Uterus (tissue), 4 donors: ENCODE measurements at places on chromosomes 2 and 18. TPM values are rescaled to one million over a fixed set of nuclear protein-coding genes. Genes with fewer than 3 reads are reported as not detected.

GRCh38 chr18:43180814-43181213 lies 65.3 kb upstream of the RIT2 start:
- H3K36me3 ChIP-seq: no peaks in the 10 kb centered on the region
- no peaks in the 10 kb centered on the region for H3K27me3 ChIP-seq
- no peak for DNase-seq
- H3K27ac ChIP-seq: no peak overlapping the region

Gene THADA
- total RNA-seq: 62.2 TPM

Gene DYNAP
- total RNA-seq: not detected

GRCh38 chr2:113755035-113755834 lies 1.2 kb downstream of the SLC35F5 start:
- no peaks in the 10 kb centered on the region for H3K4me1 ChIP-seq
- H3K4me3 ChIP-seq: peak overlapping the region; percentile 87
- no peak for DNase-seq
- H3K27ac ChIP-seq: peak overlapping the region; percentile 92
- no peaks in the 10 kb centered on the region for H3K27me3 ChIP-seq

Gene DNAH7
- 3.0 TPM for total RNA-seq

- DNase-seq: no peak
- H3K27me3 ChIP-seq: no peaks in the 10 kb centered on the region
- H3K27ac ChIP-seq: no peak overlapping the region
- no peaks in the 10 kb centered on the region for H3K36me3 ChIP-seq
Measured at GRCh38 chr2:71469403-71470398, 16.3 kb downstream of the DYSF start.

GRCh38 chr2:197804758-197805714 lies 643 bp downstream of the PLCL1 start:
- peak overlapping the region; percentile 66 for H3K27ac ChIP-seq
- H3K4me3 ChIP-seq: peak overlapping the region; percentile 44
- H3K36me3 ChIP-seq: no peaks in the 10 kb centered on the region
- no peak for DNase-seq

Gene ANKRD30BL
- 11.2 TPM for total RNA-seq

Gene CTDSP1
- total RNA-seq: 53.5 TPM

Gene NETO1
- not detected for total RNA-seq

Gene COL6A3
- 642 TPM for total RNA-seq

GRCh38 chr2:101356521-101356920 lies 30.8 kb downstream of the CREG2 start:
- no peak for DNase-seq
- no peaks in the 10 kb centered on the region for H3K36me3 ChIP-seq
- H3K4me1 ChIP-seq: no peaks in the 10 kb centered on the region
- no peak overlapping the region for H3K27ac ChIP-seq
- H3K27me3 ChIP-seq: no peaks in the 10 kb centered on the region
- H3K4me3 ChIP-seq: no peak overlapping the region

Gene ELOA2
- total RNA-seq: not detected

GRCh38 chr2:36079793-36080192 lies 275.8 kb upstream of the CRIM1 start:
- DNase-seq: no peak
- H3K4me1 ChIP-seq: no peaks in the 10 kb centered on the region
- no peaks in the 10 kb centered on the region for H3K36me3 ChIP-seq
- H3K27me3 ChIP-seq: no peaks in the 10 kb centered on the region
- no peak overlapping the region for H3K27ac ChIP-seq

Gene HNMT
- 21.5 TPM for total RNA-seq

DNA sequence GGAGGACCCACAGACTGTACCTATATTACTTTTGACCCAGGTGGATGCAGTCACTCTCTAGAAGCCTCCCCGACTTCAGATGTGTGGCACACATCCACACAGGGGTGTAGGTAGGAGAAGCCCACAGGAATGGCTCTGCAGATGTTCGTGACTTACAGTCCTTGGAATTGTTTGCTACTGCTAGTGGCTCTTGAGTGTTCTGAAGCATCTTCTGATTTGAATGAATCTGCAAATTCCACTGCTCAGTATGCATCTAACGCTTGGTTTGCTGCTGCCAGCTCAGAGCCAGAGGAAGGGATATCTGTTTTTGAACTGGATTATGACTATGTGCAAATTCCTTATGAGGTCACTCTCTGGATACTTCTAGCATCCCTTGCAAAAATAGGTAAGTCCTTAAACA lies 605 bp downstream of the SLC9A4 start:
- no peak overlapping the region for H3K27ac ChIP-seq
- no peak for DNase-seq

GRCh38 chr18:9475643-9476591 lies 604 bp downstream of the RALBP1 start:
- H3K27me3 ChIP-seq: no peaks in the 10 kb centered on the region
- H3K4me3 ChIP-seq: peak overlapping the region; percentile 95
- H3K27ac ChIP-seq: peak overlapping the region; percentile 96
- no peaks in the 10 kb centered on the region for H3K36me3 ChIP-seq
- H3K4me1 ChIP-seq: no peaks in the 10 kb centered on the region
- DNase-seq: no peak

Gene UGT1A8
- total RNA-seq: not detected

DNA sequence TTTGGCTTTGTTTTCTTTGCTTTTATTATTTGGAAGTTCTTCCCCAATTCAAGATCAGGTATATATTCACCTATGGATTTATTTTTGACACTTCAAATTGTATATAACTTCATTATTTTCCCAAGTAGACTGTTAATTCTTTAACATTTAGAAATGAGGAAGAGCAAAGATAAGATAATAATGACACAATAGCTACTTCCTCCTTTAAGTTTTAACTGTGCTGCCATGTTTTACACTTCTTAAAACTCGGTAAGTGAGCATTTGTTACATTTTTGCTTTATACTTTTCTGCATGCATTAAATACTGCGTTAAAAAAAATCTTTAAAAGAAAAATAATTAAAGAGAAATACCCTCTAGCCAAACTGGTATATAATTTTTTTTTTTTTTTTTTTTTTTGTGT lies 32.5 kb downstream of the SLC66A3 start:
- no peaks in the 10 kb centered on the region for H3K36me3 ChIP-seq
- no peaks in the 10 kb centered on the region for H3K4me1 ChIP-seq
- H3K27ac ChIP-seq: no peak overlapping the region
- DNase-seq: no peak
- no peaks in the 10 kb centered on the region for H3K27me3 ChIP-seq
- H3K4me3 ChIP-seq: no peak overlapping the region

GRCh38 chr2:232928551-232929302 lies 58.7 kb downstream of the SNORC start:
- H3K36me3 ChIP-seq: no peaks in the 10 kb centered on the region
- H3K27ac ChIP-seq: no peak overlapping the region
- H3K27me3 ChIP-seq: no peaks in the 10 kb centered on the region
- no peaks in the 10 kb centered on the region for H3K4me1 ChIP-seq
- no peak for DNase-seq

DNA sequence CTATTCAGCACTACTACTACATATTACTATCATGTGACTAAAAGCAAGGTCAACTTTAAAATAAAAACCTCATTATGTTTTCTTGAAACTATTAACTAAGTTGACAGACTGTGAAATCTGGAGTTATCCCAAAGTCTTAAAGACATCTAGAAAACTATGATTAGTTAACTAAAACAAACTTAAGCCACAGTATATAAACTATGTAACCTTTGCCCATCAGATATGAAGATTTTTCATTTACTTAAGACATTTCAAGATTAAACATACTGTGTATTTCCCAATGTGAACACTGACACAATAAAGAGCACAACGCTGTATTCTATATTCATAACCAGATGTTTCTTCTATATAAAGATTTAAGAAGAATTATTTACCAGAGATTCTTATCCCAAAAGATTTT lies 33.5 kb upstream of the CACNB4 start:
- no peaks in the 10 kb centered on the region for H3K4me1 ChIP-seq
- no peak for DNase-seq
- H3K36me3 ChIP-seq: no peaks in the 10 kb centered on the region
- no peak overlapping the region for H3K27ac ChIP-seq
- H3K27me3 ChIP-seq: no peaks in the 10 kb centered on the region

Gene POTEI
- 0.26 TPM for total RNA-seq

- H3K27me3 ChIP-seq: no peaks in the 10 kb centered on the region
- no peaks in the 10 kb centered on the region for H3K4me1 ChIP-seq
- peak overlapping the region; percentile 84 for H3K27ac ChIP-seq
- H3K4me3 ChIP-seq: no peak overlapping the region
Measured at GRCh38 chr2:27736890-27737204, 34.7 kb upstream of the MRPL33 start.

GRCh38 chr2:90069290-90069894 lies 1377.9 kb downstream of the RPIA start:
- H3K4me1 ChIP-seq: no peaks in the 10 kb centered on the region
- DNase-seq: no peak
- no peak overlapping the region for H3K27ac ChIP-seq
- no peak overlapping the region for H3K4me3 ChIP-seq
- H3K27me3 ChIP-seq: no peaks in the 10 kb centered on the region
- H3K36me3 ChIP-seq: no peaks in the 10 kb centered on the region

GRCh38 chr2:200223205-200223784 lies 83.2 kb upstream of the SPATS2L start:
- H3K27me3 ChIP-seq: no peaks in the 10 kb centered on the region
- no peaks in the 10 kb centered on the region for H3K4me1 ChIP-seq
- H3K27ac ChIP-seq: no peak overlapping the region
- H3K36me3 ChIP-seq: no peaks in the 10 kb centered on the region
- no peak for DNase-seq
- no peak overlapping the region for H3K4me3 ChIP-seq

GRCh38 chr2:161096336-161096735 lies 63.9 kb upstream of the TANK start:
- no peak for DNase-seq
- no peak overlapping the region for H3K4me3 ChIP-seq
- no peaks in the 10 kb centered on the region for H3K36me3 ChIP-seq
- peak overlapping the region; percentile 9 for H3K27ac ChIP-seq
- H3K4me1 ChIP-seq: no peaks in the 10 kb centered on the region

DNA sequence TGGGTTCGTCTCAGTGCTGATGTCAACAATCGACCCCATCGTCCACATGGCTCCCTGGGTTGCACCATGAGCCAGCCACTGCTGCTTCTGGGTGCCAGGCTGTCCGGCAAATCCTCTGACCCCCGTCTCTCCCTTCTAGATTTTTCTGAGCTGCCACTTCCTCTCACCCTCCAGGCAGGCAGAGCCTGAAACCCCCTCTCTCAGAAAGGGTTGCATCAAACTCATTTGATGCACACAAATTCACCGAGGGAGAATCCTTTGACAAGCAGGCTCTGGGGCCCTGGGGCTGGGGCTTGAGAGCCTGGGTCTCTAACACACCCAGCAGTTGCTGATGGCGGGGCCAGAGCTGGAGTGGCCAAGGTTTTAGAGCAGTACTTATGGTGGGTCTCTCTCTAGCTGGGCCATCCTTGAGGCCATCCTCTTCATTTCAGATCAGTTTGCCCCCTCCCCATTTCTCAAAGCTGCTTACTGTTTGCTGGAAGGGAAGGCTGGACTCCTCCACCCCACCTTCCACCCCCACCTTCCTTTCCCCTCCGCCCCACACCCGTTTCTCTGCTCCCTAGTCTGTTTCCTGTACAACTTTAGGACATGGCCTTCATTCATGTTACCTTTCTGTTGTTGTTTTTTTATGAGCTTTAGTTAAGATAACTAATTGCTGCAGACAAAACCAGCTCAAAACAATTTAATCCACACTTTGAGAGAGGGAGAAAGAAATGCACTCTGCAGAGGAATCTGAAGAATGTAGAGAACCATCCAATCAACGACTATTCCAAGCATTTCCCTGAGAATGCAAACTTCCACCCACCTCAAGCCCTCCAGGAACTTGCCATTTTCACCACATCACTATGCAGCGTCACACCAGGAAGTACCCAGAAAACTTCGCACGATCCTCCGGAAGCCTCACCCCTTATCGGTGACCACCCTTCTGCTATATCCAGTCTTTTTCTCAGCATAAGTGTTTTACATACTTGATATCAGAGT lies 69.5 kb downstream of the ARL4C start:
- no peaks in the 10 kb centered on the region for H3K4me1 ChIP-seq
- H3K4me3 ChIP-seq: no peak overlapping the region
- H3K27ac ChIP-seq: no peak overlapping the region
- DNase-seq: no peak
- no peaks in the 10 kb centered on the region for H3K27me3 ChIP-seq

DNA sequence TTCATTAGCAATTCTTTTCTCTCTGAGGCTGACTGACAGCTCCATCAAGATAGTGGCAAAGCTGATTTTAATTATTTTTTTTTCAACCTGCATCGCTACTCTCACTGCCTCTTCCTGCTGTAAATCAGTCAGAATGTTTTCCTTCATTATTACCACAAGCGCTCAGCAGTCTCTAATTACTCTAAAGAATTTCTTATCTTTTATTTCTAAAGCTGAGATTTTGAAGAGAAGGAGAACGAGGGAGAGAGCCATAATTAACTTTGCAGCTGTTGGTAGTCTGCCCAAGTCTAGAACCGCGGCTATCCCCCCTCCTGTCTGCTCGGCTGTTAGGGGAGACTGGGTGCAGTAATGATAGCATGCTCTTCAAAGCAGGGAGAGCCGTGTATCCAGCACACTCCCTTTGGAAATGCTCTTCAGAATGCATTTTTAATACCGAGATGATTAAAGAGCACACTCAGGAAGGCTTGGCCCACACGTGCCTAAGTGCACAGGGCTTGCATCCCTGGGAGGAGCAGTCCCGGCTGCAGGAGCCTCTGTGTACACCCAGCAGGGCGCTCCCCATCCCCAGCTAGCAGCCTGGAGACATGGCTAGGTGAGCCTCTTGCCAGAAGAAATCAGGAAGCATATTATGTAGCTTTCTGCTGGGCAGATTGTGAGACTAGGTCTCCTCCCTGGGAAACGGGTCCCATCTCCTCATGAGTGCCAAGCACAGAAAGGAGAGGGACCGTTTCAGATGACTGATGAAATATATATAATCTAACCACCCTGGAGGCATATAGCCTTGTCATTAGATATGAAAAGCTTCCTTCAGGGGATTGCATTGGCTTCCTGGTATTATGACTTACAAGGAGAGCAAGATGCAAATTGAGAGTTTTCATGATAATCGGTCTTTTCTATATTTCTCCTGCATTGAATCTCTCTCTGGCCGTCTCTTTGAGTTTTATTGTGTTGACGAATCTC lies 555.2 kb downstream of the CMPK2 start:
- H3K4me3 ChIP-seq: no peak overlapping the region
- no peaks in the 10 kb centered on the region for H3K4me1 ChIP-seq
- H3K27me3 ChIP-seq: no peaks in the 10 kb centered on the region
- H3K36me3 ChIP-seq: no peaks in the 10 kb centered on the region
- H3K27ac ChIP-seq: no peak overlapping the region

Gene CRYGD
- total RNA-seq: not detected

GRCh38 chr2:62184512-62185230 lies 11.2 kb upstream of the B3GNT2 start:
- no peaks in the 10 kb centered on the region for H3K4me1 ChIP-seq
- no peak overlapping the region for H3K27ac ChIP-seq
- no peaks in the 10 kb centered on the region for H3K36me3 ChIP-seq
- no peak overlapping the region for H3K4me3 ChIP-seq
- H3K27me3 ChIP-seq: no peaks in the 10 kb centered on the region
- no peak for DNase-seq

GRCh38 chr2:223508372-223508771 lies 93.8 kb downstream of the SCG2 start:
- no peak overlapping the region for H3K27ac ChIP-seq
- H3K36me3 ChIP-seq: no peaks in the 10 kb centered on the region
- DNase-seq: no peak
- H3K4me1 ChIP-seq: no peaks in the 10 kb centered on the region
- no peaks in the 10 kb centered on the region for H3K27me3 ChIP-seq

Gene WDR54
- not detected for total RNA-seq

Gene GPR39
- not detected for total RNA-seq

Gene SERPINB13
- not detected for total RNA-seq
